ENCODE measurements at places on chromosomes 11 and 22. TPM values are rescaled to one million over a fixed set of nuclear protein-coding genes. Genes with fewer than 3 reads are reported as not detected.

The OR5F1 gene
- total RNA-seq: not detected

DNA sequence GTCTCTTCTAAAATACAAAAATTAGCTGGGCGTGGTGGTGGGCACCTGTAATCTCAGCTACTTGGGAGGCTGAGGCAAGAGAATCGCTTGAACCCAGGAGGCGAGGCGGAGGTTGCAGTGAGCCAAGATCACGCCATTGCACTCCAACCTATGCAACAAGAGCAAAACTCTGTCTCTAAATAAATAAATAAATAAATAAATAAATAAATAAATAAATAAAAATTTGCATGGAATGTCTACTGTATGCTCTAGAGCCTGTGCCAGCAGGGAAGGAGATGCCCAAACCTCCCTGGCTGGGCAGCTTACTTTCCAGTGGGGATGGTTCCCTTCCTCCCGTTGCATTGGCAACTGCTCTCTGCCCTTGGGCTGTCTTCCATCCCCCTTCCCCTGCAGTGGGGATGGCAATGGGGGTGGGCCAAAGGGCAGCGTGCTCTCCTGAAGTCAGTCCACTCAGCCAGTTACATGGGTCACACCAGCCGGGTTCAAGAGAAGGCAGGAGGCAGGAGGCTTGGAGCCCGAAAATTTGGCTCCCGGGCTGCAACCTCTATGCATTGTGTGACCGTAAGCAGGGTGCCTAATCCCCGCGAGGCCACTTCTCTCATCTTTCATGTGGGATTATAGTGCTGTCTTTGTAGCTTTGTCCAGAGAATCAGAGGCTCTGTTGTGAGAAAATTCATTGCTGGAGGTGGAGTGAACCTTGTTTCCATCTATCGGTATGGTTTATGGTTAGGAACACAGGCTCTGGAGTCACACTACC lies 1.4 kb upstream of the LRRC10B start:
- H3K27ac ChIP-seq: no peak overlapping the region
- H3K27me3 ChIP-seq: peaks cover 34% of the 10 kb centered on the region
- H3K36me3 ChIP-seq: no peaks in the 10 kb centered on the region
- H3K4me1 ChIP-seq: peaks cover 7% of the 10 kb centered on the region
- DNase-seq: no peak

DNA sequence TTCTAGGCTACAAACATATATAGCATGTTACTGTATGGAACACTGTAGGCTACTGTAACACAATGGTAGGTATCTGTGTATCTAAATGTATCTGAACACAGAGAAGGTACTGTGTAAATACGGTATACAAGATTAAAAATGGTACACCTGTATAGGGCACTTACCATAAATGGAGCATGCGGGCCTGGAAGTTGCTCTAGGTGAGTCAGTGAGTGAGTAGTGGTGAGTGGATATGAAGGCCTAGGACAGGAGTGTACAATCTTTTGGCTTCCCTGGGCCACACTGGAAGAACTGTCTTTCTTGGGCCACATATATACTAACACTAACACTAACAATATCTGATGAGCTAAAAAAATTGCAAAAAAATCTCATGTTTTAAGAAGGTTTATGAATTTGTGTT lies 21.4 kb downstream of the RNF141 start:
- no peak overlapping the region for H3K27ac ChIP-seq
- no peak overlapping the region for H3K4me3 ChIP-seq
- H3K4me1 ChIP-seq: no peaks in the 10 kb centered on the region
- no peak for DNase-seq
- peaks cover 23% of the 10 kb centered on the region for H3K36me3 ChIP-seq

DNA sequence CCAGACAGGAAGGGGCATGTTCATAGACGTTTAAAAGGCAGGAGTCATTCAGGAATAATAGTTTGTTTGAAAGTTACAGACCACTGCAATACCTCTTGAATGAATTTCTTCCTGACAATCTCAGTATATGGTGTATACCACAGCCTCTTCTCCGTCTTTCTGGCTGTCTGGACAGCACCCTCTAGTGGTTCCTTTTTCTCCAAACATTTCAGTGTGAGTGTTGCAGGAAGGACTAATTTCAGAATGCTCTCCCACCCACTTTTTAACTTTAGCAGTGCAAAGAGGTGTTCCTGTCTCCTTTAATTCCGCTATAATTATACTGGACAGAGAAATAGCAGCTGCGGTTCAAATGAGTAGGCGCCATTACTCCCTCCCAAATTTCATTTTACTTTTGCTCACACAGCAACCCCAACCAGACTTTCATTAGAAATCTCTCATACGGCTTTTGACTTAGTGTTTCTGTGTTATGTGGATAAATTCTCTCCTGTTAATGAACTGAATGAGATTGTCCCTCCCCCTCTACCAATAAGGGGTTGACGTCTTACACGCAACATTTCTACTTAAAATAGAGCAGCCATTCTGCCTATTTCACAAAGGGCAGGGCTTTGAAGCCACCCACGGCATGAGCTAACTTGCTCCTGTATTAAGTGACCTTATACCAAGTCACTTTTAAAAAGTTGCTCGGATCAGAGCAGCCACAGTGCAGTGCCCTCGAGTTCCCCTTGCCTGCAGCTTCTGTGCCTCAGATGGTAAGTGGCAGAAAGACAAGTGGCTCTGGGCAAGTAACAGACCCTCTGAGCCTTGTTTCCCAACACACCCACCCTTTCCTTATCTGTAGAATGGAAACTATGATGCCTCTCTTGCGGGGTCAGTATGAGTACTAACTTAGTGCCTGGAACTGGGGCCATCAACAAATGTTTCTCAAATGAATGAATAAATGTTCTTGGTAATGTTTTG lies 368.6 kb downstream of the OPCML start:
- H3K27me3 ChIP-seq: no peaks in the 10 kb centered on the region
- H3K4me1 ChIP-seq: no peaks in the 10 kb centered on the region
- DNase-seq: peak; percentile 27

GRCh38 chr11:76056876-76057275 lies 149.4 kb downstream of the WNT11 start:
- DNase-seq: no peak
- no peaks in the 10 kb centered on the region for H3K27me3 ChIP-seq
- H3K36me3 ChIP-seq: peaks cover 13% of the 10 kb centered on the region
- no peak overlapping the region for H3K27ac ChIP-seq
- no peak overlapping the region for H3K4me3 ChIP-seq

The KDM4E gene
- total RNA-seq: not detected

DNA sequence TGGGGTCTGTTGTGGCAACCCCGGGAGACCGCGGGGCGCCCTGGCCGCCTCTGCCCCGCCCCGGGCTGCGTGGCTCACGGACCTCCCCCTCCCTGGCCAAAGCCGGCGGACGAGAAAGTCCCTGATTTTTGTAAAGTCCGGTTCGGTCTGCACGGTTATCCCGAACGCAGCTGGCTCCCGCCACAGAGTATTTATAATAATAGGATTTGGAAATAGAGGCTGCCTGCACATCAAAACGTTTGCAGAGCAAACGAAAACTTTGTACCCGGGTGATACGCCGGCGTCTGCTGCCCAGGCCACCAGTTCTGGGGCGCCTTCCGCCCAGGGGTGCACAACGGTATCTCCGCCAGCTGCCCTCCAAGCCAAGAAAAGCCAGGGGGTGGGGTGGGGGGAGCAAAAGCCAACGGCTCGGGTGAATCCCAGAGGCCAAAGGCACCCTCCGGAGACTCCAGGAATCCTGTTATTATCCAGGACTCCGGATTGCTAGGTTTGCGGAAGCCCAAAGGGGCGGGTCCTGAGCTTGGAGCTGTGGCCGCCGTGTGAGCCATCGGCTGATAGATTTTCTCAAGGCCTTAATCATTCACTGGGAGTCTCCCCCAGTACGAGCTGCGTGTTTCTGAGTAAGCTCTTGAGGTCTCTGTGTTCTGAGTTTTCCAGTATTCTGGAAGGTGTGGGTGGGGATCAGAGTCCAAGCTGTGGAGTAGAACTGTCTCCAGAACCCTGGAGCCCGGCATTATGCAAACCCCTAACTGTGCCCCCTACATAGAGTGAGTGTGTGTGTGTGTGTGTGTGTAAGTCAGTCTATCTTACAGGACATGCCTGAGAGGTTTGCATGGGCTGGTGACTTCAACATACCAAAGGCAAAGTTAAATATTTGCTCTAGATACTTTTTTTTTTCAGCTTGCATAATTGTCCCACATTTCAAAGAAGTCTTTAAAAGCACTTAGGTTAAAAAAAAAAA lies 673 bp upstream of the SHANK2 start:
- H3K4me1 ChIP-seq: peaks cover 2% of the 10 kb centered on the region
- H3K27me3 ChIP-seq: peaks cover 39% of the 10 kb centered on the region
- no peaks in the 10 kb centered on the region for H3K36me3 ChIP-seq
- no peak overlapping the region for H3K4me3 ChIP-seq
- no peak for DNase-seq

DNA sequence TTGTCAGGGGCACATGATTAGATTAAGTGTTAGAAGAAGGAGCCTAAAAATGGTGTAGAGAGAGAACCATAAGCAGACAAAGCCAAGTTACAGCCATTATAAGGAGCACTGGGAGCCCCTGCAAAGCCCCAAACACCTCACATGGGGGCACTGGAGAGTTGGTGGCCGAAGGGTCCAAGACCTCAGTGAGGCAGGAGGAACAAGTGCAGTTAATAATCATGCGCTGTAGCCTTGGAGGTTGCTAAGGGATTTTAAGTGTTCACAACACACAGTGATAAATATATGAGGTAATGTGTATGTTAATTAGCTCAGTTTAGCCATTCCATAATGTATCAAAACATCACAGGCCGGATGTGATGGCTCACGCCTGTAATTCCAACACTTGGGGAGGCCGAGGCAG lies 54.4 kb upstream of the JAM3 start:
- H3K4me1 ChIP-seq: no peaks in the 10 kb centered on the region
- peaks cover 63% of the 10 kb centered on the region for H3K27me3 ChIP-seq
- no peak overlapping the region for H3K27ac ChIP-seq
- H3K4me3 ChIP-seq: no peak overlapping the region

DNA sequence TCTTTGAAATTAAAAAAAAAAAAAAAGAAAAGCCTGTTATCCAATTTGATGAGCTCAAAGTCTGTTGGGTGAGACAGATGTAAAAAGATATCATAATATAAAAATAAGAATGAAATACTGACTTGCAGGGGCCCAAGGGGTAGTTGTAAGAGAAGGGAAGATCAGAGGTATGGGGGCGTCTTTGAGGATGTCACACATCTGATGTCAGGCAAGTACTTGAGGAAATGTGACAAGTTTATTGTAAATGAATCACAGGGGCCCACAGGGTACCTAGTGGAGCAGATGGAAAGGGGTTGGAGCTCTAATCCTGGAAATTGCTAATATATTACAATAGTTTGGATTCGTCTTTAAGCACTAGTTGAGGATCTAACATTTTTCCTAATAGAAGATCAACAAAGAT lies 131.6 kb downstream of the MAML2 start:
- peaks cover 81% of the 10 kb centered on the region for H3K4me1 ChIP-seq
- H3K27me3 ChIP-seq: no peaks in the 10 kb centered on the region
- H3K4me3 ChIP-seq: no peak overlapping the region
- DNase-seq: no peak

DNA sequence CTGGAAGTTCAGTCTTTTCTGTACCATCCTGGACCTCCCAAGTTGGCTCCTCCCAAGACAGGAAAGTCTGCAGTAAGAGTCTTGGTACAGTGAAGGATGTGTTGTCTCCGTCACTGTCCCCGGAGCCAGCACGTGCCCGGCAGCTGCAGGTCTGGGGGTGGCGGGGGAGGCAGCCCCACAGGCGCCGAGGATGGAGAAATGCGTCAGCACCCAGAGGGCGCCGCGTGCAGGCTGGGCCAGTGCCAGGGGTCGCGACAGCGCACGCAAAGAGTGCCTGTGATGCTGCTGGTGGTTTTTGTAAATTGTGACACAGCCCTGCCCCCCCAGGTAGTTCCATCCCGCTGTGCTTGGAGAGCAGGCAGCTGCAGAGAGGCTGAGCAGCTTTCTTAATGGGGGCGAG lies 1200.5 kb downstream of the BRD1 start:
- H3K4me3 ChIP-seq: no peak overlapping the region
- no peak overlapping the region for H3K27ac ChIP-seq
- peaks cover 15% of the 10 kb centered on the region for H3K27me3 ChIP-seq

GRCh38 chr11:76599041-76600013 lies 71.2 kb downstream of the LRRC32 start:
- peaks cover 8% of the 10 kb centered on the region for H3K4me1 ChIP-seq
- no peak overlapping the region for H3K27ac ChIP-seq
- H3K4me3 ChIP-seq: no peak overlapping the region
- DNase-seq: no peak

- peak; percentile 36 for DNase-seq
- peak overlapping the region; percentile 22 for H3K27ac ChIP-seq
- peaks cover 44% of the 10 kb centered on the region for H3K4me1 ChIP-seq
These were observed 4.4 kb downstream of the POLA2 start for GRCh38 chr11:65266210-65266609.

- H3K36me3 ChIP-seq: no peaks in the 10 kb centered on the region
- H3K27ac ChIP-seq: no peak overlapping the region
- H3K4me1 ChIP-seq: peaks cover 9% of the 10 kb centered on the region
- H3K27me3 ChIP-seq: peaks cover 59% of the 10 kb centered on the region
- DNase-seq: no peak
- no peak overlapping the region for H3K4me3 ChIP-seq
These were observed 7.6 kb upstream of the LMO2 start for GRCh38 chr11:33899400-33900037.

DNA sequence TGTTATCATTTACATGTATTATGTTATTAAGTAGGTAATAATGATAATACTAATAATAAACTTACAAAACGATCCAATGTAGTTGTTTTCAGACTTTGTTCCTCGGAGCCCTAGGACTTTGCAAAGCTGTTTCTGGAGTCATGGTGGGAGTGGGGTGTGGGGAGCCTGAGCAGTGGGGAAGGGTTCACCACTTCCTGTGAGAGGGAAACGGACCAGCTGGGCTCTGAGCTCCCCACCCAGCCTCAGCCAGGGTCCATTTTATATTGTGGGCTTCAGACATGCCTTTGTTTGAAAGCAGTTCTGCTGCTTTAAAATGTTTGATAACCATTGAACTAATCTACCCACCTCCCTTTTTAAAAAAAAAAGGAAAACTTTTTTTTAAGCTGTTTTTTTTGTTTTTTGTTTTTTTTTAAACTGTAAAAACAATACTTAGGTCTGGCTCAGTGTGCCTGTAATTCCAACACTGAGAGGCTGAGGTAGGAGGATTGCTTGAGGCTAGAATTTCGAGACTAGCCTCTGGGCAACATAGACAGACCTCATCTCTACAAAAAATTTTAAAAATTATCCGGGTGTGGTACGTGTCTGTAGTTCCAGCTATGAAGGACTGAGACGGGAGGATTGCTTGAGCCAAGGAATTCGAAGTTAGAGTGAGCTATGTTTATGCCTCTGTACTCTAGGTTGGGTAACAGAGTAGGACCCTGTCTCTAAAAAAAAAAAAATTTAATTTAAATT lies 7.0 kb downstream of the SERPING1 start:
- H3K4me1 ChIP-seq: peaks cover 8% of the 10 kb centered on the region
- H3K36me3 ChIP-seq: no peaks in the 10 kb centered on the region
- H3K27me3 ChIP-seq: peaks cover 17% of the 10 kb centered on the region
- H3K27ac ChIP-seq: peak overlapping the region; percentile 13
- no peak overlapping the region for H3K4me3 ChIP-seq
